Cardiac muscle cell (in vitro differentiated cells and primary cell): ENCODE measurements at places on chromosomes 4 and X. TPM values are rescaled to one million over a fixed set of nuclear protein-coding genes. Genes with fewer than 3 reads are reported as not detected.

UGT2B10 gene
- not detected in 2 replicates for polyA plus RNA-seq

SSX1 gene
- polyA plus RNA-seq = not detected in 2 replicates

HSFX3 gene
- polyA plus RNA-seq = not detected in 2 replicates

GAGE12J gene
- polyA plus RNA-seq = not detected in 2 replicates

ITGB1BP2 gene
- polyA plus RNA-seq = 60.4 and 115 TPM in 2 replicates

MAGEE1 gene
- 1.7 and 2.5 TPM in 2 replicates for polyA plus RNA-seq

CAMK2D gene
- polyA plus RNA-seq = 60.6 and 88.5 TPM in 2 replicates

ATOH1 gene
- polyA plus RNA-seq = not detected in 2 replicates

L1CAM gene
- 1.4 and 1.5 TPM in 2 replicates for polyA plus RNA-seq

DCAF12L1 gene
- not detected in 2 replicates for polyA plus RNA-seq

ARHGEF6 gene
- 2.3 and 2.4 TPM in 2 replicates for polyA plus RNA-seq

PDCL2 gene
- polyA plus RNA-seq = not detected in 2 replicates

PNPLA4 gene
- 70.4 and 72.6 TPM in 2 replicates for polyA plus RNA-seq

HTN1 gene
- not detected in 2 replicates for polyA plus RNA-seq

ASB5 gene
- 0.45 TPM in 1 of 2 replicates, not detected in the other for polyA plus RNA-seq

ARMCX4 gene
- 11.2 and 16.3 TPM in 2 replicates for polyA plus RNA-seq

GK gene
- polyA plus RNA-seq = 13.4 and 14.3 TPM in 2 replicates

FRMPD4 gene
- 0.27 and 0.60 TPM in 2 replicates for polyA plus RNA-seq

CASP3 gene
- 50.1 and 60.6 TPM in 2 replicates for polyA plus RNA-seq

SPANXD gene
- polyA plus RNA-seq = not detected in 2 replicates

USP51 gene
- 1.4 and 2.6 TPM in 2 replicates for polyA plus RNA-seq

RHOXF2 gene
- polyA plus RNA-seq = 0.39 and 0.41 TPM in 2 replicates

CYLC1 gene
- not detected in 2 replicates for polyA plus RNA-seq

GPR50 gene
- 0.24 TPM in 1 of 2 replicates, not detected in the other for polyA plus RNA-seq

CTAG2 gene
- polyA plus RNA-seq = not detected in 2 replicates

TRO gene
- polyA plus RNA-seq = 125 and 140 TPM in 2 replicates

VSIG1 gene
- polyA plus RNA-seq = not detected in 2 replicates

SPANXA1 gene
- not detected in 2 replicates for polyA plus RNA-seq

PRDM8 gene
- polyA plus RNA-seq = 6.2 and 11.3 TPM in 2 replicates

ERVMER34-1 gene
- polyA plus RNA-seq = 2.9 and 3.2 TPM in 2 replicates

NXF2 gene
- polyA plus RNA-seq = 0.12 TPM in 1 of 2 replicates, not detected in the other

XAGE1A gene
- polyA plus RNA-seq = not detected in 2 replicates
